ENCODE measurements at places on chromosomes 13 and 19.

DNA sequence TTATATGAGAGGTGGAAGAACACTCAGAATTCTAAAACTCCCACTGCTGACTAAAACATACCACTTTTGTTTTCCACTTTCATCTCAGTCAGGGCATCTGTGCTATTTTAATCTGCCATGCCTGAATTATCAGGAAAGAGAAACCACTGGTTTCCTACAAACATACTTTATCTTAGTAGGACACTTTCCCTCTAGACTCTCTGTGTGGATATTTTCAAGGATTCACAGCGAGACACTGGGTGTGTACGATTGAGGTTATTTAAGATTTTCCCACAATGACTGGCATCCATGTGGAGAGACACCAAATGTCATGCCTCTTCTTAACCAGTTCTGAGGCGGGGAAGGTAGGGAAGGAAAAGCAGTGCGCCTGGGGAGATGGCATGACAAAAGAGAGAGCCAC is 212.2 kb downstream of the ENOX1 start:
- H3K4me1 ChIP-seq: peaks cover 25% of the 10 kb centered on the region
- no peaks in the 10 kb centered on the region for H3K36me3 ChIP-seq
- no peak overlapping the region for H3K4me3 ChIP-seq

DNA sequence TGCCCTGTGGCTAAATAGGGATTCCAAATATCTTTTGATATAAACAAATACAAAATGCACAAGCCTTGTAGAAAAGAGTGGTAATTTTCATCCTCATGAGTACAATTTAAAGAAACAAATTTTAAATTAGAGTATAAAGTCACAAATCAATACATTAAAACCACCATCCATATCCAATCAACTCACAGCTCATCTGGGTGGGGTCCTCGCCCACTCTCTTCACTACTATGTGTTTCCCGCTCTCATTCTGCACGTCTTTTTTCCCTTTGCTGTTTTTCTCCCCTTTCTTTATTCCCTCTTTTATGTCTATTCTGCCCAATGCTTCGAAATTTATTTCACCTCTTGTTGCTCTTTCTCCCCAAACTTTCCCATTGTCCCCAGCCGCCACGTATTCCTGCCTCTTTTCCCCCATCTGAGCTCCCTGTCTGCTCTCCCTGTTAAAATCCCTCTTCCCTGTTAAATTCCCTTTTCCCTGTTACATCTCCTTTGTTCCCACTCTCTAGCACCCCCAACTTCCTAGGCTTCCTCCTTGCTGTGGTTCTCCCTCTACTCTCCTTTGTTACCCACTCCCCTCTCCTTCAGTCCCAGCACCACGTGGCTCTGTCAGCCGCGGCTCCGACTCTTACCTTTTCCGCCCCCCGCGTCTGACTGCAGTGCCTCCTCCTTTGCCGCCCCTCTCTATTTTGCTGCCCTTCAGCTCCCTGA is 1.3 kb downstream of the ZNF616 start:
- peaks cover 11% of the 10 kb centered on the region for H3K4me1 ChIP-seq
- DNase-seq: peak; percentile 35
- H3K36me3 ChIP-seq: peaks cover 13% of the 10 kb centered on the region
- peak overlapping the region; percentile 95 for H3K4me3 ChIP-seq
- peak overlapping the region; percentile 82 for H3K27ac ChIP-seq

DNA sequence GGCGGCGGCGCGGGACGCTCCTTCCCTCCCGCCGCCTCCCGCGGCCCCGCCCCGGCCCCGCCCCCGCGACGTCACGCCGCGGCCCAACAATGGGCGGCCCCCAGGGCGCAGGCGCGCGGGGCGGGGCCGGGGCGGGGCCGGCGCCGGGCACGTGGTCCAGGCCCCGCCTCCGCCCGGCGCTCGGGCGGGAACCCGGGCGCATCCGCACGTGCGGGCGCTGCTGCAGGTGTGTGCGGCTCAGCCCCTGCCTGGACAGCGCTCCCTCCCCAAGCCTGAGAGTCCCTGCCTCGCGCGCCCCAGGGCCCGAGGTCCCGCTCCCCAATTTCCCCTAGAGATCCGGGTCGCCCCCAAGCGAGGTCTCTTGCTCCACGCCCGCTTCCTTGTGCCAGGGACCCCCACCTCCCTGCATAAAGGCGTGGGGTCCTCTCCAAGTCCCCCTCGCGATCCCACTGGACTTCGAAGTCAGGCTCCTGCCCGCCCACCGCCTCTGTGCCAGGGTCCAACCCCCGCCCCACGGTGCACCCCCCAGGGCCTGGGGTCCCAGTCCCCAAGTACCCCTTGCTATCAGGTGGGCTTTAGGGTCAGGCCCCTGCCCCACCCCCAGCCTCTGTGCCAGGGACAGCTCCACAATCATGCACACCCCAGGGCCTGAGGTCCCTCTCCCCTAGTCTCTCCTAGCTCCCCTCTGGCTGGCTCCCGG is at the start of gene MEX3D:
Gene MEX3D (minus strand): TSS at position 6 of the 700 bp plus-strand sequence. CDS start 267 bp downstream, outside the sequence.
- DNase-seq: peak; percentile 79
- peaks cover 4% of the 10 kb centered on the region for H3K36me3 ChIP-seq
- H3K4me1 ChIP-seq: no peaks in the 10 kb centered on the region
- H3K4me3 ChIP-seq: peak within 1 kb of the TSS; percentile 65
- H3K27ac ChIP-seq: no peak within 1 kb of the TSS

DNA sequence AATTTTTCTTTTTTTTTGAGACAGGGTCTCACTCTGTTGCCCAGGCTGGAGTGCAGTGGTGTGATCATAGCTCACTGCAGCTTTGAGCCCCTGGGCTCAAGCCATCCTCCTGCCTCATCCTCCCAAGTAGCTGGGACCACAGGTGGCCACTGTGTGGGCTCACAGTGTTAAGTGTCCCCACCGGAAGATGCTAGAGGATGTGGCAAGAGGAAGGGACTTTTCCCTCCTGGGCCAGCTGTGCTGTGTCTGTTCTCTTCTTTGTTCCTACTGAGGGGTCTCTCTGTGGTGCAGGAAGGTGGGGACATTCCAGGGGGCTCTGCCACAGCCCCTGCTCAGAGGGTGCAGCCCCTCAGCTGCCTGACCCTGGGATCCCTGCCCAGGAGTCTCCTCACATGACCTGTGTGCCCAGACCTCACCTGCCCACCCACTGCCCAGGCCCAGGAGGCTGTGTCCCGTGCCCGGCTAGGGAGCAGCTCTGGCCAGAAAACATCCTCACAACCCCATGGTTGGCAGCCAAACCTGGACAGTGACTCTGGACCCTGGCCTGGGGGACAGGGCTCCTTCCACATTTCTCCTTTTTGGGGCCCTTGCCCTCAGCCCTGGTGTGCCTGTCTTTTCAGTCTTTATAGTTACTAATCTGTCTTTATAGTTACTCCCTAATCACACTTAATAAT is 14.4 kb upstream of the ANKRD10 start:
- H3K27ac ChIP-seq: no peak overlapping the region
- no peaks in the 10 kb centered on the region for H3K36me3 ChIP-seq
- peaks cover 16% of the 10 kb centered on the region for H3K27me3 ChIP-seq
- no peaks in the 10 kb centered on the region for H3K4me1 ChIP-seq
- DNase-seq: no peak
- H3K4me3 ChIP-seq: no peak overlapping the region

DNA sequence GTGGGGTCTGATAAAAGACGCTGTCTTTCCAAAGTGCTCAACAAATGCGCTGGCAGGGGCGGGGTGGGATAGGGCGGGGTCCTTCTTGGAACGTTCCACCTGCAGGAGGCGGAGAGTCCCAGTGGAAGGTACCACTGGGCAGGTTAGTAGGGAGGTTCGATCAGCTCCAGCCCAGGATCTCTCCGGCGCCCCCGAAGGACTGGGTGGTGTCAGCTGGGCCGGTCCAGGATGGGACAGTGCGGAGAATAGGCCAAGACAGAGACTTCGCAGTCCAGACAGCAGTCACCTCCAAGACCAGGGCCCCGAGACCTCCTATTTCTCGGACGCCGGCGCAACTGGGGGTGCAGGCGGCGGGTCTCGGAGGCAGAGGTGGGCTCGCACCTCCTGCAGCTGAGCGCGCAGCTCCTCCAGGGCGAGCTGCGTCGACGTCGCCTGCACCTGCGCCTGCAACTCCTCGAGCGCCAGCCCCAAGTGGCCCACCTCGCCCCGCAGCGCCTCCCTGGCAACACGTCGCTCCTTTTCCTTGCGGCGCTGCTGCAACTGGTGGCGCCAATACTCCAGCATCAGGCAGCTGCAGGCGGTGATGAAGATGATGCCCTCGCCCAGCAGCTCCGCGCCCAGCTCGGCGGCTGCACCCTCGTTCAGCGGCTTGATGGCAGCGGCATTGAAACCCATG is 21.6 kb downstream of the VASP start:
- H3K27me3 ChIP-seq: no peaks in the 10 kb centered on the region
- no peak overlapping the region for H3K27ac ChIP-seq
- H3K4me1 ChIP-seq: peaks cover 13% of the 10 kb centered on the region
- H3K4me3 ChIP-seq: peak overlapping the region; percentile 46

DNA sequence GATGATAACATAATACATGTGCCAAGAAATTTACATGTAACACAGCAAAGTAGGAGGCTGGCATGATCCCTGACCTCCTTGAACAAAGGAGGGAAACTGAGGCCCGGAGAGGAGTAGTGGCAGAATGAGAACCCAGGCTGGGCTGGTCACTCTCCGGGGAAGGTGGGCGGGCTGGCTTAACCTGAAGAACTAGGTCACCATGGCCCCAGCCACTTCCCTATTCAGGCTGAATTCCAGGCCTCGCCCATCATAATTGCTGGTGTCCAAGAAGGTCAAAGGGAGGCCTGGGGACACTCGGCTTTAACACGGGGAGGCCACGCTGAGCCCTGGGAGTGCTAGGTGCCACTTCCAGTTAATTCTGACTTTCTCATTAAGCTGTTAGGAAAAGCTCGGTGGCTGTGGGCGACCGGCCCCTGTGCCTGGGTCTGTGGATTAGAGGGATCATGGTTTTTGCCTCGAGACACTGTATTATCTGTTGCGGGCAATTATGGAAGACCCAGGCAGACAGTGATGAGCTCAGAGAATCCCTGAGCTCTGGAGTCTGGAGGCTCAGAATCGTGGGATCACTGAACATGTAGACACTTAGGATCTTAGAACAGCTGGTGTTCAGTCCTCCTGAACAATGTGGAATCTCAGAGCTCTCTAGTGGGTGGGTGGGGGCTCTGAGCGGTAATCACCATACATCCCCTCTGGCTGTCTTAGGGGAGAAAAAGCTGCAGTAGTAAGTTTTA is 5.0 kb upstream of the TINCR start:
- H3K36me3 ChIP-seq: no peaks in the 10 kb centered on the region
- no peaks in the 10 kb centered on the region for H3K27me3 ChIP-seq
- H3K4me3 ChIP-seq: no peak overlapping the region
- peaks cover 3% of the 10 kb centered on the region for H3K4me1 ChIP-seq
- no peak overlapping the region for H3K27ac ChIP-seq
- no peak for DNase-seq

DNA sequence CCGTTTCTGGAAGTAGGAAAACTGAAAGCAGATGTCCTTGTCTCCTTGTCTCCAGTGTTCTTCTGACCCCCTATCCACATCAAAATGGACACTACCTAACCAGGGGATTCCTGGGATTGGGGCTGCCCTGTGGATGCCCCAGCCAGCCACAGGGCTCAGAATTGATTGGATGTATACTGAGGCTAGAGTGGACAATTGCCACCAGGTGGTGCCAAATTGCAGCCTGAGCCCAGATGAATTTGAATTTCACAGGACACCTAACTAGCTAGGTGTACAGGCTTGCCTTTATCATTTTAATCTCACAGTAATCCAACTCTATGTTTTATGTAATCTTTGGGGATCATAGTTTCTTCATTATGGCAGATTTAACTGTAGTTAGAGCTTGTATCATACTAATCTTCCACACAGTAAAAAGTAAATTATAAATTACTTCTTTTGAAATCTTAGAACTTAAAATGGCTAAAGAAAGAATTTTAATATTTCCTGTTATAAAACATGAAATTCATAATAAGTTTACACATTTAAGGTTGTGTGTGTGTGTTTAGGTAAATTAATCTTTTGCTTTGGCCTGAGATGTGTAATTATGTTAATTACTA is 58.0 kb downstream of the PIBF1 start:
- peaks cover 5% of the 10 kb centered on the region for H3K4me1 ChIP-seq
- peak; percentile 80 for DNase-seq
- no peak overlapping the region for H3K27ac ChIP-seq
- H3K4me3 ChIP-seq: no peak overlapping the region
- no peaks in the 10 kb centered on the region for H3K36me3 ChIP-seq
